ENCODE measurements at places on chromosomes 6 and 20.
A peak's percentile ranks its signal among the peaks of the same experiment; 100 is the strongest.

GRCh38 chr6:156957931-156958547, 180.9 kb downstream of the ARID1B start:
- DNase-seq: no peak

- DNase-seq: no peak
These were observed 30.2 kb upstream of the HLA-E start for GRCh38 chr6:30459145-30459544.

GRCh38 chr6:120112980-120113379, 763.4 kb upstream of the MAN1A1 start:
- DNase-seq: no peak

GRCh38 chr20:24964506-24964840, 15.4 kb downstream of the CST7 start:
- peak; percentile 13 for DNase-seq

DNA sequence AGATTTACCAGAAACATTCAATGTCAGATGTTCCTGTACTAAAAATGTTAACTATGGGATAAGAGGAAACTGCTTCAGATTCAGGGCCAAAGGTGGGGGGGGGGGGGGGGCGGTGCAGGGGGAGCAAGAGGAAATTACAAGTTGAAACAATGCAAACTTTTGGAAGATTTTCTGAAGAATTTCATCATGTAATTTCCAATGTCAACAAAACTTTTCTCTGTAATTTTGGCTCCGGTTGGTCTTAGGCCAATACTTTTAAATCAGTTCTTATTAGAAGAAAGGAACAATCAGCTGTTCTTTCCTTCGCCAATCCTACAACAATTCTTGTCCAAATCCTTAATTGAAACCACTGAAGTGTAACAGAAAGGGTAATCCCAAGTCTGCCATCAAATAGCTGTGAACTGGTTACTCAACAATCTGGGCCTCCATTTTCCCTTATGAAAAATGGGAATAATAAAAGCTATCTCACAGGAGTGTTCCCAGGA, 13.1 kb downstream of the UQCC1 start:
- DNase-seq: no peak

DNA sequence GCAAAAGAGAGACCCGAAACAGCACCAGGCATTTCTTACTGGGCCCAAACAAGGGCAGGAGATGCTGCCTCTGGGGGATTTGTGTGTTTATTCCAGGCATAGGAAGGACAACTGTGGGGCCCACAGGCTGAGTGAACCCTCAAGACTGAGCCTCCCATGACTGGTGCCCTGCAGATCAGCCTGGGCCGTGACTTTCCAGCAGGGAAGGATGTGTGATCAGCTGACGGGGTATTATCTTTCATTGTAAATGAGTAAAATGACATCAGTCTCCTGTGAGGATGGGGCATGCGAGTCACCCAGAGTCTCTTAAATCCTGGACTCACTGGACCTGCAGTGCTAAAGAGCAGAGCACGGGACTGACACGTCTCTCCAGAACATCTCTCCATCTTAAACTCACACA, 3.9 kb upstream of the TEAD3 start:
- peak; percentile 56 for DNase-seq

GRCh38 chr20:16069389-16070010, 503.7 kb downstream of the KIF16B start:
- DNase-seq: no peak

DNA sequence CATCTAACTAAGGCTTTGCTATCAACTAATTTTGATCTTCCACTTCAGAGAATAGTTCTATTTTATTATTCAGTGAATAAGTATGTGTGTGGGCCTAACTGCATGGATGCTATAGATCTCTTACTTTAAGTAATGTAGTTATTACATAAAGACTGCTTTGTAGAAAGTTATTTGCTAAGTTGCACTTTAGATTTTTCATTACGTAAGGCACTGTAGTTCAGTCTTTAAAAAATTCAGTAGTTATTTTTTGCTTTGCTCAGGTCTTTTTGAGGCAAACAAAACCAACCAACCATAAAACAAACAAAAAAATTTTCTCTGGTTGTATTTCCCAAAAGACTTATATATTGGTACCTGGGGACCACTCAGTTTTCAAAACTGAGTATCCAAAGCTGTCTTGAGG, 53.0 kb downstream of the KCNQ5 start:
- DNase-seq: no peak

DNA sequence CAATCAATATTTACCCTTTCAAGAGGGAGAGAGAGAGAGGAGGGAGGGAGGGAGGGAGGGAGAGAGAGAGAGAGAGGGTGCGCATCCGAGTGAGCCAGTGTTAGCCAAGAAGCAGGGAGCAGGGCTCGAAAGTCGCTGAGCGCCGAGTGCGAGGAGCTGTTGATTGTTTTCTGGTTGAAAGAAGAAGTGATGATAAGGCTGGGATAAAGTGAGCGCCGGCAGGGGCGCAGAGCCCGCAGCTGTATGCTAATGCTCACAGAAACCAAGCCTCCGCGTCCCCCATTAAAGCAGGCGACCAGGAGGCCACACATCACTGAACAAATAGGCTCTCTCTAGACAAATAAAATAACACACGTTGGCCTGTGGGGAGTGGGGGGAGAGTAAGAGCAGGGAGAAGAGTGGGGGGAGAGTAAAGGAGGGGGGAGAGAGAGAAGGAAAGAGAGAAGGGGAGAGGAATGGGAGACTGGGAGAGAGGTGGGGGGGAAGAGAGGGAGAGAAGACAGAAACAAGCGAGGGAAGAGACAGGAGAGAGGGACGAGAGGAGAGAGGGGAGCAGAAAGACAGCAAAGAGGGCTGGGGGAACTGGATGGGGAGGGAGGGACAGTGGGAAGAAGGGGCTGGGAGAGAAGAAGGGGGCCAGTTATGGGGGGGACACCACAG, 5.0 kb upstream of the INSM1 start:
- DNase-seq: peak; percentile 84

GRCh38 chr6:157981395-157982101, at the start of gene SYNJ2:
SYNJ2 (plus strand) TSS chr6:157981863; CDS start chr6:157981962, 99 bp downstream.
- peak; percentile 91 for DNase-seq

DNA sequence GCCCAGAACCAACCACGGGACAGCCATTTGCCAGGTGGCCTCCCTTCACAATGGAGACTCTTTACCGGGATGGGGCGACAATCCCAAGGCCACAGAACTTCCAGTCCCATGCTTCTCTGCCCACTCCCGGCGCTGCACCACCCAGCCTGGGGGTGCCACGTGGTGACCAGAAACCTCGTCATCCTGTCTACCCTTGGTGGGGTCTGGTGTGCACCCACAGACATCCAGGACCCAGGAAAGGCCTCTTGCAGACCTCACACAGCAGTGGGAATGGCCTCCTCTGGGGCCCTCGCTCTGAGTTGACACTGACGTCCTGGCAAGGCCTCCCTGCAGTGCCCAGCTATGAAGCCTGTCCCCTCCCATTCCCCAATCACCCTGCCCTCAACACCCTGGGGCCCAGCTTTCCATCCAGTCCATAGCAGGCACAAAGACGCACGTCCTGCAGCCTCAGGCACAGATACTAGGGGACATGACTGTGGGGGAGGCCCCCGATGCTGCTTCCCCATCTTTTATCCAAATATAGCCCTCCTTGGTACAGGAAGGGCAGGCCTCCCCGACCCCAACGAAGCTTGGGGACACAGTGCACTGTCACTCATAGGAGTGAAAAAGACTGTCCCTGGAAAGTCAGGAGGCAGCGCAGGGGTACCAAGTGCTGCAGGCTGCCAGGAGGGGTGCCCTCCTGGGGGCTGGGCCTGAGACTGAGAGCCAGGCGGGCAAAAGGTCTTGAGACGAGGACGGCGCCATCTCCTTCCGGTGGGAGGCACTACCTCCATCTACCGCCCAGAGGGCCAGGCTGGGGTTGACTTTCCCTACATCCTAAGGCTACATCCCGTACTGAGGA, 7.2 kb downstream of the CST7 start:
- DNase-seq: peak; percentile 32

DNA sequence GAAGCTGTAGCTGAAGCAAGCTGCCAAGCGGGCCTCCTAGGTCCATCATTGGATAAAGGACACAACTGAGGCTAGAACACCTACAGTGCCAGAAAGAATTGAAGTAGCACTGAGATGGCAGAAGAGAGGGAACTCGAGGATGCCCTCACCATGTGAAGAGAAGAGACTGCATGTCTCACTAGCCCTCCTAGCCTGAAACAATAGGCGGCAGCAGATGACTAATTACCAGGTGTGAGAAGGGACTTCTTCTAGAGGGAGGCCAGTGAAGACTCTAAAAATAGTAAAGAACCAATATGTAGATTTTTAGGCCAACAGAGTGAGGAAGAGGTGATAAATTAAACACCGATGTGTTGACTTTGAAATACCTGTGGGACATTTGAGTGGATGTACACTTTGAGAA, 50.3 kb downstream of the LGSN start:
- DNase-seq: peak; percentile 53

DNA sequence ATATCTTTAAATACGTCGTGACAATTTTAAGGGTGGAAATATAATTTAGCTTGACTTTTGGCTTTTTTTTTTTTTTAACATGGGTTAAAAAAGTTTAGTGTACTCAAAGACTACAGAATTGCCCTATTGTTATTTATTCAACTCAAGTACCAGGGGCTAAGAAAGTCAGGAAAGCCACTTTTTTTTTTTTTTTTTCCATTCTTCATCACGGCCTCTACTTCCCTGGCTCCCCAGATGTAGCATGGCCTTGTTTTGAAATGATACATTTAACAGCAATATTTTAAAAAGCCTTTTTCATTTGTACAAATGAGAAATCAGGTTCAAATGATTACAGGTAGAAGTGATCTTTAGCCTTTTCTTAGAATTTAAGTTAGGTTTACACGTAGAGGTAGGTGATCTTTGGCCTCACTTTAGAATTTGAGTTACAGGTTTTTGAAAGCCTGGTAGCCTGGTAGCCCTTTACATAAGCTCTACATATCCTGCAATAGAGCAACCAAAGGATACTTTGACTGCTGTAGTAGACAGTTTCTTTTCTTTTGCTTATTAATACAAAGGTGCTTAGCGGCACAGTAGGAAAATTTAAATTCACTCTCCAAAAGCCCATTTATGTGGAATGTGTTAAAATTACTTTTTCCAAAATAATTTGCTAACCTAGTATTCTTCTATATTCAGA, 160.5 kb upstream of the MMS22L start:
- no peak for DNase-seq

All from endodermal cell (in vitro differentiated cells).